Stimulated activated CD4-positive, alpha-beta T cell treated with anti-CD3 and anti-CD28 coated beads, Interleukin-2, amount 100 ng/mL, for 24 hours (primary cell): ENCODE measurements at places on chromosomes 2 and 18.

DNA sequence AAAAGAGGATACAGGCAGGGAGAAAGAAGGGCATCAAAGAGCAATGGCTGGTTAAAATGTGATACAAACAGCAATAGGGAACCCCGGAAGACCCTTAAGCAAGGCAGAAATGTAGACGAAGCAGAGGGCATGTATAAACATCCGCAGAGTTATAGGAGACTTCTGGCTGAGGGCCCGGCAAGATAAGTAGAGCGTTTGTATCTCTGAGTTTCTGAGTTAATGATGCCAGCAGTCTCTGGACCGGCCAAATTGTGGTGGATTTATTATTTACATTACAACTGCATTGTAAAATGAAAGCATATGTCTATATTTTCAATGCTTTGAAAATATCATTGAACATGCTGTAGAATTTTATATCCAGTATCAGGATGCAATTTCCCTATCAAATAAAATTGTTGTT lies 148.0 kb upstream of the KCTD1 start:
- DNase-seq = no peak

DNA sequence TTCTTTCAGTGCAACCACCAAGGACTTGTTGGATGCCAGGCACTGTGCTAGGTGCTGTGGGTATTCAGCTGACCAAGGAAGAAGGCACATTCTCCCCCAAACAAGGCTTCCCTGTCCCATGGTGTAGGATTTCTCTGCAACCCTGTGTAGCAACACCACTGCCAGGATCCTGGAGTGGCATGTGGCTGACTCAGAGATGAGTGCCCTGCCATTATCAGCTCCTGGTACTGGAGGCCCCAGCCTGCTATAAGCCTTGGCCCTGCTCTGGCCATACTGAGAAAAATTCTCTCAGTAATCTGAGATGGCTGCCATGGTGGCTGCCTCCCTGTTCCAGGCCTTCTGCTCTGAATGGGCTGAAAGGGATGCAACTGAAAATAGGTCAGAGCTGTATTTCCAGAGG lies 4.3 kb downstream of the SMYD5 start:
- no peak for DNase-seq

DNA sequence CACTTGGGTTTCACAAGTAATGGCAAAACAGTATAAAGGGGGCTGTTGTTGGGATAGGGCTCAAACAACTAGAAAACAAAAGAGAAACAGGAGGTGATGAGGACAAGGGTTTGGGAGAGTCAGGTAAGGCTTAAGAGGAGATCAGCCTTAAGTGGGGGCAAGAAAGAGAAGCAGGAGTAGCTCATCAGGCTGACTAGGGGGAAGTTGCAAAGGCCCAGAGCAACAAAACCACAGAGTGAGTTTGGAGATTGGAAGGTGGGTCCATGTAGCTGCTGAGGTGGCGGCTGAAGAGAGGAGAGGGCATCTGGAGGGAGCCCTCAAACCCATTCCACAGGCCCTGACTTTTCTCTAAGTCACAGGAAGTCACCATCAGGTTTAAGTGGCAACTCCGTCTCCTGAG lies 126.0 kb downstream of the MREG start:
- DNase-seq = no peak

- DNase-seq = no peak
These were observed 34.9 kb downstream of the G6PC2 start for GRCh38 chr2:168935810-168936581.

DNA sequence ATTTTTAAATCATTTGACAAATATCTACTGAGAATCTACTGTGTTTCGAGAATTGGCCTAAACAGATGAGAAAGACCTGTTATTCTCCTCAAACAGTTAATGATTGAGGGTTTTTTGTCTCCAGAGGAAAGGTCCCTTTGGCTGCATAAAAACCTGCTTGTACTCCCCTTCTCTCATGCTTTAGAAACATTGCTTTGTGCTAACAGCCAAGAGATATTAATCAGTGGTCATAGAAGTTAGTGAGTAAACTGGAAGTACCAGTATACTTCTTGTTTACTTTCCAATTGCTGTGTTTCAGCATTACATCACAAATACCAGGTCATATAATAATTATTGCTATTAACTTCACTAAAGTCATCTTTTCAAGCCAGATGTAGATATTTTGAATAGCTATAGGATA lies 34.1 kb downstream of the ITGB6 start:
- no peak for DNase-seq

DNA sequence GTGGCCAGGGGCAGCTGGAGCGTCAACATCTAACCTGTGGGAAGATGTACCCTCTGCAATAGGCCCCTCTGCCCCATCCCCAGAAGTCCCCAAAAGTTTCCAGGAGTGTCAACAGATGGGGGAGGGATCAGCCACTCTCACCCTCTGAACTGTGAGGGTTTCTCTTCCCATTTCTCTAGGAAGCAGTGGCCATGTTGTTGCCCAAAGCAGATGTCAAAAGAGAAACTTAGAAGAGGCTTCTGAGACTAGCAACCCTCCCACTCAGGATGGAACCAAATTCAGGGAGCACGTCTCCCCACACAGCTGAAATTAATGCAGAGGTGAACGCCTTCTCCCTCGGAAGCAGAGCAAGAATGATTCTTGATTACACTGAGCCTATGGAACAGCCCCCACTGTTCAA lies 70.3 kb downstream of the ARL4C start:
- DNase-seq = no peak

DNA sequence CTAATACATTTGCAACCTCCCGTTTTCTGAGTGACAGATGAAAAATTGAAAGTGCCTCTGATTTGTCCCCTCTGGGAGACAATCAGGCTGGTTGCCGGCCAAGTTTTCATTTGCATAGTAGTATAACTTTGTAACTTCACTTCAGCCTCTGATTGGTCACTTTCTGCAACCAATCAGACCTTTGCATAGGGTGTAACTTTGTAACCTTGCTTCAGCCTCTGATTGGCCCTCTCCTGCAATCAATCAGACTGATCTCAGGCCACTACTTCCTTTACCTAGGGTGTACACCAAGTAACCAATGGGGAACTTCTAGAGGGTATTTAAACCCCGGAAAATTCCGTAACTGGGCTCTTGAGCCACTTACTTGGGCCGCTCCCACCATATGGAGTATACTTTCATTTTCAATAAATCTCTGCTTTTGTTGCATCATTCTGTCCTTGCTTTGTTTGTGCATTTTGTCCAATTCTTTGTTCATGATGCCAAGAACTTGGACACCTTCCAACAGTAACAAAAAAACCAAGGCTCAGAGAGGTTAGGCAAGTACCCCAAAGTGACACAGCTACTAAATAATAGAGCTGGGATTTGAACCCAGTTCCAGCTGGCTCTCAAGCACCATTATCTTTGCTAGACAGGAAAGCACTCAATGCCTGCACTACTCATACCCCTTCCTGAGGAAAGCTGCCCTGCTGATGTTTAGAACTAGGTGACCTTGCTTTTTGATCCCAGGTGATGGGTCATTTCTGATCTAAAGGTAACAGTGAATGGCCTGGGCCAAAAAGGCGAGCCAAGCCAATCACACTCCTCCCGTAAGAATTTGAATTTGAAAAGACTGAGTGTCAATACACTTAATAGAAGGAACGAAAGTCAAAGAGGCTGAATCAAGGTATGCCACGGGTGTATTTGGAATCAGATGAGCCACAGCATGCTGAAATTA lies 10.9 kb upstream of the MYOM1 start:
- DNase-seq = no peak

- no peak for DNase-seq
These were observed 485.3 kb downstream of the TGIF1 start for GRCh38 chr18:3935305-3935704.

DNA sequence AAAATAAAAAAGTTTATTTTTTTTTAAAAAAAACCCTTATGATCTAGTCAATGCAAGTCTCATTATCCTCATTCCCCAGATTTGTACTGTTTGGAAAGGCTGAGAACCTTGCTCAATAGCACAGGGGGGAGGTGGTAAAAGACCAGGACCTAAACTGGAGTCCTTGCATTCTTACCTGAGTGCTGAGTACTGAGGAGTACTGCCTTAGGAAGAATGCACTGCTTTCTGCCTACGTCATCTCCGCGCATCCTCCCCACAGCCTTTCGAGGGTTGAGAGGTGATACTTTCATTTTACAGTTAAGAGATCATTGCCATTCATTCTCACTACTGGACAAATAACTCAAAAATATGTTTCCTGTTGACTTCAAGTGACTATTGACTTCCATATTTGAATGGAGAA lies 73.8 kb downstream of the MAP3K20 start:
- DNase-seq = peak; percentile 41

- DNase-seq = no peak
These were observed 15.3 kb downstream of the CAPN14 start for GRCh38 chr2:31202041-31202440.

DNA sequence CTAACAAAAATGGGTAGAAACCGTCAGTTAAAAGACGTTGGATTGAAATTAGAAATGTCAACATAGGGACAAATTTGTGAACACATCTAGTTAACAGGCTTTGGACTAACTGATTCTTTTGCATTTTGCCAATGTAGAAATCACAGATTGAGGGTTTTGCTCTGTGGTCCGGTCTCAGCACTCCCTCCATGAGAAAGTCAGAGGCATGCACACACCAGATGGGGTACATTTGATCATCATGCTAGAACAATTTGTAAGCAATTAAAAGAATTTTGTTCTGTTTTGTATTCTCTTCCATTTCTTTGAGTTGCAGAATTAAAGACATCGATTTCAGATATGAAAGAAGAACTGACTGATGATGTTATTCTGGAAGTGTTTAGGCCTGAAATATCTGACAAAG lies 179.1 kb upstream of the CCDC68 start:
- DNase-seq = no peak

GRCh38 chr2:235779444-235779896 lies 285.6 kb downstream of the AGAP1 start:
- peak; percentile 76 for DNase-seq

GRCh38 chr18:11553098-11553940 lies 56.1 kb upstream of the SLC35G4 start:
- peak; percentile 26 for DNase-seq
